NCI-H1105 treated with DMSO at 0.1 percent for 48 hours (cell line): ENCODE measurements at places on chromosomes 16 and 17.

- DNase-seq = no peak
Measured at GRCh38 chr17:4641297-4642195, at the start of gene ALOX15. Gene ALOX15 (minus strand): TSS chr17:4641678. CDS start chr17:4641651, 27 bp downstream.

DNA sequence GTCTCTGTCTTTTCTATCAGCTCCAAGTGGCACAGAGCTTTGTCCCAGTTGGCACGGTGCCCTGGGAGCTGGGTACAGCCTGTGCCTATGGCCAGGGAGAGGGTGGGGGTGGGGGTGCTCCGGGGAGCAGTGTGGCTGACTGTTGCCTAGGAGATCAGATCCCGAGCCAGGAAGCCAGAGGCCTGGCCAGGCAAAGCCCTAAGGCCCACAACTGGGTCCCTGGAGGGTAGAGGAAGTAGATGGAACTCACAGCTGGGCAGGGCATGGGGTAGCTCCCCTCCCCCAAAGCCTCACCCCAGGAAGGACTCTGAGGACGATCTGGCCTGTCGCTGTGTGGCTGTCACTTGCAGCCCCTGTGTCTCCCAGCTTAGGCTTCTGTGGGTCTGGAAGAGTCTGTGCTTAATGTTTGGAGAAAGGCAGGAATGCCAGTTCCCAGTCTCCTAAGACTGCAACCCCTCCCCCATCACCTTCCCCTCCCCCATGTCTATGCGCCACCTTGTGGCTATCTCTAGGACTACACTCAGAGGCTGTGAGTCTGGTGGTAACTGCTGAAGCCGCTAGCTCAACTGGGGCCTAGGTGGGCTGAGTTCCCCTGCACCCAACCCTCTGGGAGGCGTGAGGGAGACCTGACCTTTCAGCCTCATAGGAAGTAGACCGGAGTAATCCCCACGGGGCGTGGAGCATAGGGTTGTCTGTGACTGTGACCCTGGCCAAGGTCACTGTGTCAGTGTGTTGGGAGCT, 12.6 kb downstream of the THRA start:
- DNase-seq = peak; percentile 81

GRCh38 chr17:61422116-61422799, 22.6 kb downstream of the TBX2 start:
- DNase-seq = no peak

GRCh38 chr17:2871205-2871604, 75.0 kb downstream of the RAP1GAP2 start:
- no peak for DNase-seq

GRCh38 chr17:10156948-10157607, 41.3 kb downstream of the GAS7 start:
- no peak for DNase-seq

DNA sequence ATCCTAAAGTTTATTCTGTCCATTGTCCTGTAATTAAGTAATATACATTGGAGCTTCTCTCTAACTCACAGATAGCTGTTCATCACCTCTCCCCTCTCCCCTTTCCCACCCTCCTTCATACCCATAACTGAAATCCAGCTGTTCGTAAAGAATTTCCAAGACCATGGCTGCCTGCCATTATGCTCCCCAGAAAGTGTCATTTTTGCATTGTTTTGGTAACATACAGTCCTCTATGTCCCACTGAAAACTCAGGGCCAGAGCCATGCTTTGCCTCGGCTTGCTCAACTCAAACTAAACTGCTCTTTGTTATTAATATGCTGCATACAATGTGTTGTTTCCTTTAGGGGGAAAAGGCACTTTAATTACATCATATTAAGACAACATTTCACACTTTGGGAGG, 132.0 kb downstream of the MRTFB start:
- peak; percentile 40 for DNase-seq

DNA sequence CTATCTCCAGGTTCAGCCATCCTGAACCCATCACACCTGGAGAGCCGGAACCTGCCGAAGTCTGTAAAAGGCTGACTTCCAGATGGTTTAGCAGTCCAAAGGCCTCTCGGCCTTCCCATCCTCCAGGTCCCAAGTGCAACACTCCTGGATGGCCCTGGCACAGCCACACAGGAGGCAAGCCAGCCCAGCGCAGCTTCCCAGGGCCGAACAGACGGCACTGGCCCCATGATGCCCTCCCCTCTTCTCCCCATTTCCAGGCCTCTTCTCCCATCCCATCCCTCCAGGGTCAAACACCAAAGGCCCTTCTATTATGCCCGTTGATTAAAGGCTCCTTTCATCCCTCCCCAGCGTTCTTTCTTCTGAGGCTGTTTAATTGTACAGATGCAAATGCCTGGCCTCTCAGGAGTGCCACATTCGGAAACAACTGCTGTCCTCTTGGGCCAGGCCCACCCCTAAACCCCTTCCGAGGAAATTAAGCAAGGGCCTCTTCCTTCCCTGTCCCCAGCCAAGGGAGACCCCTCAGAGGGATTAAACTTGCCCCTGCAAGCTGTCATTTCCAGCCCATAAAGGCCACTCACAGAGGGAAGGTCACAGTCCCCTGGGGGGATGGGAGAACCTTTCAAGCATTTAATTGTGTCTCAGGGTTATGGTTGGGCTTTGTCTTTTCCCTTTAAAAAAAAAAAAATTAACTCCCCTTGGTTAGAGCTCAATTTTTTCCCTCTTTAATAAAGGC, 30.8 kb downstream of the AXIN2 start:
- DNase-seq = no peak

- DNase-seq = no peak
Measured at GRCh38 chr17:50818921-50819657, 16.3 kb upstream of the WFIKKN2 start.

- DNase-seq = no peak
Measured at GRCh38 chr17:77163001-77163400, 22.2 kb downstream of the SEC14L1 start.

DNA sequence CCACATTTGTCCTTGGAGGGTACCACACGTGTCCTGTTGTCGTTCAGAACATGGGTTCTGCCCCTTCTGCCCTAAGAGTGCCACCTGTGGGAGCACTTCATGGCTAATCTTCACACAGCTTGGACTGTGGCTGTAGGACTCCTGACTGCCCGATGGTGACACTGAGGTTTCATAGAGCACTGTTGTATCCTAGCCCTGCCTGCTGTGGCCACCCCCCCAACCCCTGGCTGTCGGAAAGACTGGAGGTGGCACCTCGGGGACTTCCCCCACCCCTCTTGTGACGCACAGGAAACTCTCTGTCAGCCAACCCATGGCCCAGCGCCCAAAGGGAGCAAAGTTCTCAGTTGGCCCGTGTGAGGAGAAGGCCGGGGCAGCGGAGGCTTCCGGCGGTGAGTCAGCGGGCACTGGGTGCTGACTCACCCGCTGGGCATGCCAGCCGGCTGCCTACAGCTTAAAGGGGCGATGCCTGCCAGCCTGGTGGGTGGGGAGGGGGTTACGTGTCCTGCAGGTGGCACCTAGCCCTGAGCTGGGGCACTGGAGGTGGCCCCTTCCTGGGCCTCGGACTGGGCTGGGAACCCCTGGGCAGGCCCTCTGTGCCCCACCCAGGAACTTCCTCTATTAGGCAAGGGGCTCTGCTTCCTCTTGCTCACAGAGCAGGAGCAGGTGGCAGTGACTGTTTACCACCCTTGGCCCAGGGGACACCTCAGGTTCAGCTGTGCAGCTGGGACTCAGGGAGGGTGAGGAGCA, 3.4 kb downstream of the MAP2K3 start:
- DNase-seq = no peak

DNA sequence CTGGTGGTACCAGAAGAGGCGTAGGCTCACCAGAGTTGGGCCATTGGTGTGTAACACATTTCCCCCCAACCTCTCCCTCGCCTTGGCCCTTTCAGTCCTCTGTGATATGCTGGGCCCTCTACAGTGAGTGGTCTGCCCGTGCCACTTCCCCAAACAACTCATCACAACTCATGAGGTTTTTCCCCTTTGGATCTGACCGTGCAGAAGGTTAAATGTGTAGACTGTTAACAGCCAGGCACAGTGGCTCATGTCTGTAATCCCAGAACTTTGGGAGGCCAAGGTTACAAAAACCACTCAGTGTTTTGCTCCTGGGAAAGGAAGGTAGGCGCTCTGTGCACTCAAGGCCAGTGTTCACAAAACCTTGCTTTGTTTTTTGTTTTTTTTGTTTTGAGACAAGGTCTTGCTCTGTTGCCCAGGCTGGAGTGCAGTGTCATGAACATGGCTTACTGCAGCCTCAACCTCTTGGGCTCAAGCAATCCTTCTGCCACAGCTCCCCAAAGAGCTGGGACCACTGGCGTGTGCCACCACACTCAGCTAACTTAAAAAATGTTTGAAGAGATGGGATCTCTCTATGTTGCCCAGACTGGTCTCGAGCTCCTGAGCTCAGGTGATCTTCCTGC, 11.3 kb upstream of the CYB5B start:
- no peak for DNase-seq

DNA sequence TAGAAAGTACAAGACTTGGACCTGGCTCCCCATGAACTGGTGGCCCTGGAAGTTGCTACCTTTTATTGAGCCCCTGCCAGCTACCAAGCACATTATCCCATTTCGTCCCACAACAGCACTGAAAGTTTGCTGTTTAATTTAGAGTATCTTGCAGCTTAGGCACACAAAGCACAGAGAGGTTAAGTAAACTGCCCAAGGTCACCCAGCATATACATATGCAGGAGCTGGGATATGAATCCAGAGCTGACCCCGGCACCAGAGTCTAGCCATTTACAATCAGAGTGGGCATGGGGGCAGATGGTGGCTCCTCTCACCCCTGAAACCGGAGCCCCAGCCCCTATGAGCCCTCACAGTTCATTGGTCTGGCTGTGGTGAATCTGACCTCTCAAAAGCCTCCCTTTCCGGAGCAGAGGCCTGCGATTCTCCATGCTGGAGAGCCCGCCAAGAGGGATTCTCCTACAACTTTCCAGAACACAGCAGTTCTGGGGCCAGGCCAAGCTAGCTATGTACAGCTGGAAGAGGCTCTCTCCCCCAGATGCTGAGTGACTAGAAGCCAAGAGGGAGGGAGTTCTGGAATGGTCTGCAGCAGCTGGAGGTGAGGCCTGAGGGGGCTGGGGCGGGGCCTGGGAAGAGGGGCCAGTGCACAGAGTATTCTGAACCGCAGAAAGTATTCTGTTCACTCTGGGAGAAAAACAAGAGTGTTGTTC, 58.3 kb downstream of the SREBF1 start:
- DNase-seq = no peak

GRCh38 chr16:69796285-69797118, 34.4 kb downstream of the WWP2 start:
- DNase-seq = peak; percentile 10

DNA sequence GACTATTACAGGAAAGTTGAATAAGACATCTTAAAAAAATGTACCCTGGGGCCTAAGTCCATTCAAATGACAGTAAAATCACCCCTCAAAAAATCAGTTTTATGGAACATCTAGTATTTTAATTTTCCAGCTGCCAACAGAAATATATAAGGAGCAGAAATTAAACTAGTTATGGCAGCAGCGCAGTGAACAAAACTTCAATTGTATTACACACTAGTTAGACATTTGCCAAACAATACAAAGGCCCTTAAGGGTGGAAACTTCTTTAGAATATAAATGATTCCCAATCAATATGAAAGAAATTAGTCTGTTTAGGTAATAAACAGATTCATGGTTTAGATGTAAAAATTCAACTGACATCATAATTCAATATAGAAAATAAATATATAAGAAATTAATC, 18.1 kb upstream of the RFFL start:
- DNase-seq = no peak

- no peak for DNase-seq
Measured at GRCh38 chr17:39683295-39683939, 4.4 kb downstream of the PGAP3 start.

DNA sequence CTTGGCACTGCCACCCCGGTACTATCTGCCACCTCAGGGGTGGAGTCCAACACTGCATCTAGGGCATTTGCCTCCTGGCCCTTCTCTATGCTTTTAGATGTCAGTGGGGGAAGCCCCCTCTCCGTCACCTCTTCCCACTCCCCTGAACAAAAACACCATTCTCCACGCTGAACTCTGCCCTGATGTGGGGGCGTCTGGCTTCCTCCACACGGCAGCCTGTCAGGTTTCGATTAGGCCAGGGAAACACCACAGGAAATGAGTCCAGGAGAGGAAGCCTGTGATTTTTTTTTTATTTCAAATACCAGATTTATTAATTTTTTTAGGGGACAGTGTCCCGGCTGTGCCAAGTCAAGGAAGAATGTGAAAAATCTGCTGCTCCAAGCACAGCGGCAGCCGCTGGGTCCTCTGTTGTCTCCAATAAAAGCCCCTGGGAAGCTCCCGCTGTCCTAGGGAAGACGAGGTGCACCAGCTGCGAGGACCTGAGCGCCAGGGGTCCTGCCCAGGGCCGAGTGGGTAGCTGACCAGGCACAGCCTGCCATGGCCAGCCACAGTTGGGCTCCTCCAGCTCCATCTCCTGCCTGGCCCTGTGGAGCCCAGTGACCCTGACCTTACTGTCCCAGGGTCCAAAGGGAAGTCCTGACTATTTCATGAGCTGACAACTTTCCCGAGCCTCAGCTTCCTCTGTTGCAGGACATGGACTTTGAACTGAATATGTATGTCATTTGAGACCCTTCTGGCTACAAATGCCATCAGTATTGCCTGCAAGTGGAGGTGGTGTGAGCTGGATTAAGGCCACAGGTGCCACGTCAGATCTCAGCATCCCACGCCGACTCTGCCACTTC, 336.7 kb downstream of the FOXL1 start:
- DNase-seq = no peak

DNA sequence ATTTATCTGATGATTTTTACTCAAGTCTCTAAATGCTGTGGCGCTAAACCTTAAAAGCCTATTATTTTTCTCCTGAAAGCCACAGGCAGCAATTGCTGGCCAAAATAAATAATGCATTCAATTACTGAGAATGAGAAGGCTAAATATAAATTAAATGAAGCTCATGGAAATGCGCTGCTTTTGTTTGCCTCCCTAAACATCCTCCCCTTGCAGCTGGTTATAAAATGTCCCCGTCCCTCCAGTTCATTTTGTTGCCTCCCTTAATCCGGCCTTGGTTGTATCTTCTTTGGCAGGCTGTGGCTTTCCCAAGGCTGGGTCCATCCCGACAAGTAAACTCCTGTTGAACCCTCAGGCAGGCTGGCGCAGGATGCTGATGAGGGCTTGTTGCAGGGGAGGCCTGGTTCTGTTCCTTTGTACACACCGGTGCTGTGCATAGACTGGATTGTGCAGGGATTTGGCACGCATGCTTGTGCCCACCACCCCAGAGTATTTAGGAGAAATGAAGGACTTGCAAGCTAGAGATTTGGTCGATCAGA, 62.7 kb downstream of the KNOP1 start:
- DNase-seq = peak; percentile 47
